AML-193 (cell line): ENCODE measurements at places on chromosomes 1 and 21.
A peak's percentile ranks its signal among the peaks of the same experiment; 100 is the strongest.

GRCh38 chr1:151776665-151777062 is 13.4 kb upstream of the MRPL9 start:
- no peak for DNase-seq

GRCh38 chr1:85888921-85889320 is 180.7 kb upstream of the ZNHIT6 start:
- DNase-seq: no peak

DNA sequence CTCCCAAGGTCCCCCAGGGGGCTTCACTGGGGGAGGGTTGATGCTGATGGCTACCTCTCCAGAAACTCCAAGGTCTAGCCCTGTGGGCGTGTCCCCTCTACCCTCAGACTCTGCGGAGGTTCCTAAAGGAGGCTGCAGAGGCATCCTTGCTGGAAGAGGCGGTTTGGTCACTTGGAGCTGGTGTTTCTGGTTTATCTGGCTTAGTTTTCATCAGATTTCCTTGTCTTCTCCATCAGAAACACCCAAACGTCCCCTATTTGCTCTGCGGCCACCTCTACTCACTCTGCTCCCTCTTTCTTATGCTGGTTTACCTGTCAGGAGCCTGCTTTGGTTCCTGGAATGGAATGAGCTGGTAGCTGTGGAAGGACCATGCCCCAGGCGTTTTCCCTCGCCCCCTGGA is 2.5 kb downstream of the PKP1 start:
- DNase-seq: no peak

GRCh38 chr21:44614161-44614631 is 2.3 kb downstream of the KRTAP10-8 start:
- DNase-seq: no peak

DNA sequence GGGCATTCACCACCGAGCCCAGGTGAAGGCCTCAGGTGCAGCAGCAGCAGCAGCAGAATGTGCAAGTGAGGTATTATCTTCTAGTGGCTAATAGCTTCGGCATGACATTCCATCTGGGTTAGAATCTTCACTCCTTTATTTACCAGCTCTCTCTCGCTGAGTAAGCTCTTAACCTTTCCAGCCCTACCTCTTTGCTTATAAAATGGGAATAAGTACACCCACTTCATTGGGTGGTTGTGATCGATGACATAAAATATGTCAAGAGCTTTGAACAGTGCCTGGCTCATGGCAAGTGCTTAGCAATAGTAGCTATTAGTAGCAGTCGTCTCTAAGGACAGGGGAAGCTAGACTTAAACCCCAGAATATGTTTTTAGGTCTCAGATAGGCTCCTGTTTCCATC is 149.5 kb downstream of the NOS1AP start:
- no peak for DNase-seq

GRCh38 chr21:41834926-41835663 is 44.0 kb downstream of the PRDM15 start:
- DNase-seq: no peak

DNA sequence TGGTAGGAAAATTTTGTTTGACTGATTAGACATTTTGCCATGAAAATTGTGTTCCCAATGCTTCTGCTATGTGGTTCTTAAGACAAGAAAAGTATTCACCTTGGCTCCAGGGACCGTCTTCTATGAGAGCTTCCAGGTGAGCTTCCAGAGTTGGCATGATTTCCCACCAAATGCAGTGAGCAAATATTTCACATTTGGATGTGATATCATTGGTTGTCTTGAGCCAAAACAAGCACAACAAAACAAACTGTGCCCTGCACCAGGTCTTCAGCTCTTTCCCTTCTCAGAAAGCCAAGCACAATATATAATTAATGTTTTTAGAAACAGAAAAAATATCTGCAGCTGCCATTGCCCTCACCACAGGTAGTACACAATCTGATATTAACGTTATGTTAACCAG is 1009.0 kb downstream of the PLA2G4A start:
- no peak for DNase-seq

DNA sequence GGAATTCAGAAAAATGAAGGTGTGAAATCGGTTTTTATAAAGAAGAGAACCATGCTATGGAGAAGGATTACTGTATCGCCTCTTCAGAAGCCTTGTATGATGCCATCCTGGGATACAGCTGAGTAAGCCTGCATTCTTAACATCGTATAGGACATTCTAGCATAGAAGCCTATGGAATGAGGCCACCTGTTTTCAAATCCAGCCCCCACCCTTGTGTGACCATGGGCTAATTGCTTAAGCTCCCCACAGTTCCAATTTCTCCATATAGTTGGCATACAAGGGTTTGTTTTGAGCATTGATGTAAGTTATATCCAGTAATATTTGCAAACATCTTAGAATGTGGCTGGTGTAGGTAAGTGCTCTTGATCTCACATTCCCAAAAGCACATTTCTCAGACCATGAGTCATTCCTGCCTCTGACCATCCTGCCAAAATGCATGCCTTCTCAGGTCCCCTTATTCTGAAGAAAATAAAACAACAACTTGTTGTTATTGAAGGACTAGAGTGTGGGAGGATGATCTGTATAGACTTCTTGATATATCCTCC is 1.5 kb downstream of the OR14A2 start:
- DNase-seq: no peak

DNA sequence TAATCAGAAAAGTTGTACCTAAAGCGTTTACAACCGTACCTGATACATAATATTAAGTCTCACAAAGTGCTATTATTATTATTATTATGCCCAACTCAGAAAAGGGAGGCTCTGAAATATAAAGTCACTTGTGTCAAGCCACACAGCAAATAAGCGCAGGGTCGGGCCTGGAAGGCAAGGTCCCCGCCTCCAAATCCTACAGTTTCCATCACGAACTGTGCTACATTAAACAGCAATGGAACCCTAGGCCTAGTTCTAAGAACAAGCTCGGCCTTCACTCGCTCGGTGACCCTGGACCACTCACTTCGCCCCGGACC is 549 bp downstream of the PARS2 start:
- no peak for DNase-seq

- DNase-seq: peak; percentile 78
Measured at GRCh38 chr1:25148673-25149300, 83.5 kb downstream of the SYF2 start.

DNA sequence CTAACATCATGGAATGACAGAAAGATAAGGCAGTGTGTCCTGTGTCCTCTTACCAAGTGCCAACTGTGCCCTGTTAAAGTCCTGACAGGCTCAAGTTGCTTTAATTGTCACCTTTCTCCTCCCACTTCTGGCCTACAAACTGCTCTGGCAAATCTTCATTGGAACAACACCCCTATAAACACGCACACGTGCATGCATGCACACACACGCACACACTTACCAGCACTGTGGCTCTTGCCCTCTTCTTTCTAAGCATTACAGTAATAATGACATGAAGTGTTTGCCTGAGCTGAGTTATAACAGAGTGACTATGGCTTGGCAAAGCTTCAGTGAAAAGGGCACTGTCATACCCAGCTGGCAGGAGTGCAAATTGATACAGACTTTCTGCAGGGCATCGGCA is 82.3 kb upstream of the SYT6 start:
- DNase-seq: no peak
